ENCODE measurements at places on chromosomes 12 and 14.

DNA sequence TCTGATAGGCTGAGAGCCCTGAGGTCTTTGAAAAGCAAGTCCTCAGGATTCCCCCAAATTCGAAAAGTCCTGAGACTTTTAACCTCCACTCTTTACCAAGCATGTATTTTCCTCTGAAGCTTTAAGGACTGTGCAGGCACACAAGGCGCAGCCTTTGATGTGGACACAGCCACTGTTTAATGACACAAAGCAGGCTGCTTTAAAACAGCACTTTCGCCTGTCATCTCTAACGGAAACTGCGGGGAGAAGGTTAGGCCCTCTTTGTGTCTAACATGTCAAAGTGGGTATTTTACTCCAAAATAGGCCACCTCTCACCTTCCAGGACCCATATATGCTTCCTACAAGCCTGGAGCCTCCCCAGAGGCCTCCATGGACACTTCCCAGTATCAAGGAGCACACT is 159.2 kb downstream of the GCH1 start:
- no peak for DNase-seq

DNA sequence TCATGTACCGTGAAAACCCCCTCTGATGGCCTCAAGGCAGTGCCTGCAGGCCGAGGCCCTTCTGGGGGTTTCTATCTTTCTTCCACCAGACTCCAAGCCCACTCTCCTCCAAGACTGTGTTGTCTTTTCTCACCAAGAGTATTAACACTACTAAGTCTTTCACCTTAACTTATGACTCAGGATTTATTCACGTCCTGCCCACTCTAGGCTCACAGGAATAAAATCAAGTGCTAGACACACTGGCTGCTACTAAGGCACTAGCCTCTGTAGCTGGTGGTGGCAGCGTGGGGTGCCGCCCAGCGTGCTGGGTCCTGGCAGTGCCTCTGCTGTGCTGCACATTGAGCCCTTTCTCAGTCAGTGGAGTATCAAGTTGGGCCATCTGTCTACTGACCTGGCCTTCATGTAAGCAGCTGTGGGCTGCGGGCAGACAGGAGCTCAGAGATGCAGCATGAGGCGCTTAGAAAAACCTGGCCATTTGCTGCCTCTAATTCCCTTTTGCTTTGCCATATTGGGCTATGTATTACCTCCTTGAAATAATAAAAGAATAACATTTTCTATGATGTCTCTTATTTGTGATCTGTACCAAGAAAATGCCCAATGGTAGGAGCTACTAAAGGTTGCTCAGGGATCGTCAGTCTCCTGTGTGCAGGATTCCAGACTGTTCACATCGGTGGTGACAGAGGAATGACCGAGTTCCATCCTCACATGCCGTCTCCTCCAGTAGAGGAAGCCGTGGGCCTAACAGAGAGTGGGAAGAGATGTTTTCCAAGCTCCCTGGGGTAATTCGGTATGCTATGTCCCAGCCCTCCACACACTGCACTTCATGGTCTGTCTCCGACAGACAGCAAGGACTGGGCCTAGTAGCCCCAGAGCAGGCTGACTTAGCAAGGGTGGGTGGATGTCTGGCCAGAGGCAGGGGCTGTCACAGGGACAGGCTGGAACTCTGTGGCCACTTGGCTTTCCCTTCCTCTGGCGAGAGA is 39.9 kb downstream of the MAX start:
- no peak for DNase-seq

GRCh38 chr12:121392325-121392716 is 7.6 kb upstream of the RNF34 start:
- no peak for DNase-seq

- no peak for DNase-seq
Observed at GRCh38 chr14:77478796-77479195, 19.8 kb downstream of the ISM2 start.

All from fibroblast of gingiva (primary cell).